Nephron progenitor cell (in vitro differentiated cells): ENCODE measurements at places on chromosomes 11 and 22.

DNA sequence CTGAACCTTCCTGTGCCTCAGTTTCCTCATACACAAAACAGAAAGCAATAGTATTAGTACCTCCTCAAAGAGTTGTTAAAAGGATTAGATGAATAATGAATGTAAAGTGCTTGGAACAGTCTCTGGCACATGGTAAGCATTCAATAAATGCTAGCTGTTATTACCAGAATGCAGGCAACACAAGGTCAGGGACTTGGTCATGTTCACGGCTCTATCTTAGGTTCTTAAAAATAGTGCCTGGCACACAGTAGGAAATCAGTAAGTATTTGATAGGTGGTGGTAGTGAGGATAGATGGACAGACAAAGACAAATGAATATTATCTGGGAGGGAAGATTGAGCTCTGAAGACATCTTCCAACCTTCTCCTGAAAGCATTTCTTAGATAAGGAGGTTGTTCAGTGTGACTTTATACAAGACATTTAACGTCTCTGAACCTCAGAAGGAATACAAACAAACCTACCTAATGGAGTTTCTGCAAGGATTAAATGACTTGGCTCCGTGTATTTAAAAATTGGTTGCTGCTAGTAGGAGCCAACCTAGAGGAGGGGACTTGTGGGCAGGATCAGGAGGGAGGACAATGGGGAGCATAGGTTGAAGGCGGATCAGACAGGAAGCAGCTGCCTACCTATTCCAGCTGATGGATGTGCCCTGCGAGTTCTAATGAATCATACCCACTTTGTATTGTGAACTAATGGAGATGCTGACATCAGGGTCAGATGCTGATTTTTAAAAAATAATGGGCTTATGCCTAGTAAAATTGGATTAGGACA, 94.1 kb downstream of the DBX1 start:
- H3K4me3 ChIP-seq, result no peak overlapping the region
- peaks cover 55% of the 10 kb centered on the region for H3K36me3 ChIP-seq

GRCh38 chr11:83350187-83350586, 64.0 kb upstream of the CCDC90B start:
- peaks cover 4% of the 10 kb centered on the region for H3K36me3 ChIP-seq
- peaks cover 4% of the 10 kb centered on the region for H3K27me3 ChIP-seq
- H3K27ac ChIP-seq, result no peak overlapping the region

GRCh38 chr11:86287468-86287796, 14.6 kb upstream of the HIKESHI start:
- H3K4me3 ChIP-seq, result no peak overlapping the region
- peaks cover 8% of the 10 kb centered on the region for H3K4me1 ChIP-seq
- peaks cover 10% of the 10 kb centered on the region for H3K36me3 ChIP-seq
- no peaks in the 10 kb centered on the region for H3K27me3 ChIP-seq
- no peak for DNase-seq

DNA sequence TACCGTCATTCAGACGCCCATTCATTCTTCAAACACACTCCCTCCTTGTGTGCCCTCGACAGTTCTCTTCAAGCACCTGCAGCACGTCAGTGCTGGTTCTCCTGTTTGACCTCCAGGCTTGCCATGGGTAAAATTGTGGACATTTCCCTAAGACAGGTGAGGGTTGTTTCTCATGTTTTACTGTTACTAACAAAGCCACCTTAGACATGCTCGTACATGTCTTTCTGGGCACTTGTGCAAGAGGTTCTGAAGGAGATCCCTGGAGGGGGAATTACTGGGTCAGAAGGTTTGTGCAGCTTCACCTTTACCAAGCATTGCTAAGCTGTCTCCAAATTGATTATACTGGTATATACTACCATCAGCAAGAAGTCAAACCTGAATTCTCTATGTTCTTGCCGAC, 189.7 kb upstream of the TMEM45B start:
- no peak overlapping the region for H3K4me3 ChIP-seq
- no peak overlapping the region for H3K27ac ChIP-seq
- H3K4me1 ChIP-seq, result no peaks in the 10 kb centered on the region

- DNase-seq, result no peak
- H3K4me1 ChIP-seq, result no peaks in the 10 kb centered on the region
- no peaks in the 10 kb centered on the region for H3K27me3 ChIP-seq
- no peak overlapping the region for H3K4me3 ChIP-seq
Observed at GRCh38 chr11:78112582-78113275, 26.7 kb downstream of the ALG8 start.

DNA sequence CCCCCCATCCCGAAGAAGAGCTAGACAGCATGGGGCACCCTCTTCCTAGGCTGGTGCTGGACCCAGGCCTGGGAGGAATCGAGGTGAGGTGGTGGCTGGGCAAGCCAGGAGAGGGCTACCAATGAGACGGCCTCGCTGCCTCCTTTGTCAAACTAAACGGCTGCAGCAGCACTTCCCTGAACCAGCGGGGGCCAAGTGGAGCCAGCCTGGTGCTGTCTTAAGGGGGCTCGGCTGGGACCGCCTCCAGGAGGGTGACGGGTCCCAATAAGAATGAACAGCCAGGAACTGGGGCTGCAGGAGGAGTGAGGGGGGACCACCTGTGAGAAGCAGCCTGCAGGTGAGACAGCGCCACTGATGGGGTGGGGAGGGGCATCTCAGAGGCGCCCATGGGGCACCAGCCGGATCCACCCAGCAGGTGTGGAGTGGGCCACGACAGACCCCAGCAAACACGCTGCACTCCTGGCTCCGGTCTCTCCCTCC, 17.1 kb downstream of the IFT27 start:
- H3K4me1 ChIP-seq, result no peaks in the 10 kb centered on the region
- no peak overlapping the region for H3K27ac ChIP-seq
- no peak for DNase-seq

DNA sequence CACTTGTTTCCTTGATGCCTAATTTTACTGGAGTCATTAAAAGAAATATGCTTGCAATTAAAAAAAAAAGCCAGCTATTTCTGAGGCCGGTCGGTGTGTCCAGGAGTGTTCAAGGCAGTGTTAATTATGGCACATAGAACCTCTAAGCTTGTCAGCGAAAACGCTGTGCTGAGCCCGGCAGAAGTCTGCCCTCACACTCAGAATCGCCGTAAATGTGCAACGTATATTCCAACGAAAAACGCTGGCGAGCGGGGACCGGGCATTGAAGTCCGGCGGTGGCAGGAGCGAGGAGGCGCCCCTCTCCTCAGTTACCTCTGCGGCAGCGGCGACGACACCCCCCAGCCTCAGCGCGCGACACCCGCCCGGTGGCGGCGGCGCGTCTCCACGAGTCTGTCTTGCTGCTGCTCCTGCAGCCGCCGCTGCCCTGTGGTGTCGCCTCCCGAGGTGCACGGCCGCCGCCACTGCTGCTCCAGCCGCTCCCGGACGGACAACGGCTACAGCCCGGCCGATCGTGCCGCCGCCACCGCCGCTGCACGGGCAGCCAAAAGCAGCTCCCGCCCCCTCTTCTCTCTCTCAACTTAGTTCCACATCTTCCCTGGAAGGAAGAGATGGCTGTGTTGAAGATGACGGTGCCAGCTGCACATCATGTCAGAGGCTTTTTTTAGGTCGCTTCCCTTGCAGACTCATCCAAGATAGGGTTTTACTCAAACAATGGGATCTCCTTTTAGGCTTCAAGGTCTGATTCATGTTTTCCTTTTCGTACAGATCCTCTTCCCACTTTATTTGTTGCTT, 56.0 kb downstream of the JAM3 start:
- peaks cover 45% of the 10 kb centered on the region for H3K36me3 ChIP-seq
- DNase-seq, result peak; percentile 78
- no peak overlapping the region for H3K27ac ChIP-seq
- H3K27me3 ChIP-seq, result peaks cover 34% of the 10 kb centered on the region
- H3K4me1 ChIP-seq, result peaks cover 37% of the 10 kb centered on the region

GRCh38 chr22:32106930-32107329, 52.2 kb downstream of the C22orf42 start:
- DNase-seq, result peak; percentile 72
- no peaks in the 10 kb centered on the region for H3K36me3 ChIP-seq

DNA sequence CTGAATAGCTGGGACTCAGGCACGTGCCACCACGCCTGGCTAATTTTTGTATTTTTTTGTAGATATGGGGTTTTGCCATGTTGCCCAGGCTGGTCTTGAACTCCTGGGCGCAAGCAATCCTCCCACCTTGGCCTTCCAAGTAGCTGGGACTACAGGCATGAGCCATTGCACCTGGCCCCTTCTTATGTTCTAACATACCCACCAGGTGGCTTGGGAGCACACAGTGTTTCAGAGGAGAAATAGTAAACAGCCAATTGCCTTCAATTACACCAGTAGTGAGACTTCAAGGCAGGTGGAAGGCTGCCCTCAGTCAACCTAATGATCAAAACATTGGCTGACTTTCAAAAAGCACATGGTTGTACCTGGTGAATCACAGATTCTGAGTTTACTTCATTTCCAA, 167.2 kb downstream of the SWAP70 start:
- peaks cover 20% of the 10 kb centered on the region for H3K36me3 ChIP-seq
- H3K4me1 ChIP-seq, result no peaks in the 10 kb centered on the region
- H3K4me3 ChIP-seq, result no peak overlapping the region
- H3K27ac ChIP-seq, result no peak overlapping the region
- DNase-seq, result no peak
- H3K27me3 ChIP-seq, result no peaks in the 10 kb centered on the region

DNA sequence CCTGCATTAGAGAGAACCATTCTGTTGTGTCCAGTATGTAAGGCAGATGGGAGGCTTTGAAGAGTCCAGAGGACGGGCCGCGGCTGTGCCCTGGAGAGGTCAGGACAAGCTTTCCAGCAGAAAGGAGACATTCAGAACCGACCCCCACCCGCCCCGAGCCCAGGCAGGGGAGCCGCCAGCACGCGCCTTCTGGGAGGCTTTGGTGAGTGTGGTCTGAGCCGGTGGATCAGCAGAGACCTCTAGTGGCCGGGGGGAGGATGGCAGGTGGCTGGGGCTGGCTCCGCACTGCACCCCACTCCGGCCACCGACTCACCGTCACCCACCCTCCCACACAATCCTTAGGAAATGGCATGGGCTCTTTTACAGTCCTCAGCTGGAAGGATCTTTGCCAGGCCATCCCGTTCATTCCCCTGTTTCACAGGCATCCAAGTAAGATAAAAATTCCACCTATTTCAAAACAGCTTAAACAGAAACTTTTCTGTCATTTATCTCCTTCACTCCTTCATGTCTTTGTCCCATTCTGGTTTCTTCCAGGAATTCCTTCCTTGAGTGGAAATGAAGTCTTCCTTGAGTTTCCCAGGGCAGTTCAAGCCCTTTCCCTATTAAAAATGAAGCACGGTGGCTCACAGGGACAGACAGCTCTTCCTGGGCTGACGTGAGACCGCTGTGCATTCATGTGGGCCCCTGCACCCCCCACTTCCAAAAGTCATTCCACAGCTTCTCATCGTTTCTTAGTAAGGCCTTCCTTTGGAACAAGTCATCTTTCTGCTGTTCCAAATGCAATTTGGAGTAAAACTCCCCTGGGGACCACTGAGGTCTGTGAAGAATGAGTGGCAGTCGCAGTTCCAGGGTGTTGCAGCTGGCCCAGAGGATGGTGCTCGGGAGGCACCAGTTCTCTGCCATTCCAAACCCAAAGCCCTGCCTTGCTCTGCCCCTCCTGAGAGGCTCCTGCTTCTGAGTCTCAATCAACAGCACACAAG, 91.0 kb downstream of the FEZ1 start:
- H3K4me3 ChIP-seq, result peak overlapping the region; percentile 39
- H3K27me3 ChIP-seq, result no peaks in the 10 kb centered on the region
- peak; percentile 90 for DNase-seq
- H3K36me3 ChIP-seq, result peaks cover 21% of the 10 kb centered on the region
- peak overlapping the region; percentile 77 for H3K27ac ChIP-seq

DNA sequence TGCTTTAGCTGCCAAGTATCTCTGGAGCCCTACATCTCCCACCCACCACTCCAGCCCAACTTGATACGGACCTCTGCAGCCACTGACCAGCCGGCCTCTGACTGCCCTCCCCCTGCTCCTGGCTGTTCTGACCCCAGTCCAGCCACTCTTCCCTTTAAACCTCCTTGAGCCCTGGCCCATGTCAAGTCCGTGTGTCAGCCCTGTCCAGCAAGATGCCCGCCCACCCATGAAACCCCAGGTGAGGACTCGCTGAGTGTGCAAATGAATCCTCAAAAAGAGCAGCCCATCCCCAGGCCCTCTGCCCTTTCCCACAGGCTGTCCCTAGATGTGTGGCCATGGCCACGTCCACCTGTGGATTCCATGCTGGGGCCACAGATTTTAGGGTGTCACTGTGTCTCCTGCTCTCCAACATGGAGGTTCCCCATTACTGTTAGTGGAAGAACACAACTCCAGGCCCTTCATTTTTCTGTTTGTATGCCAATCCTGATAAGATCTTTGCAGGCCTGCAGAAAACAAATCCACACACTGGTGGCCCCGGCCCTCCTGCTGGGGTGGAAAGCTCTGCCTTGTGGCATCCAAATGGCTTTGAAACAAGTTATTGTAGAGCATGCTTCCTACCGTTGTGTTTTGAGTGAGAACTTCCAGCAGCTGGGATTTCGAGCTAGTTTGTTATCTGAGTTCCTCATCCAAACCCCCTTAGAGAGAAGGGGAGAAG, 22.7 kb upstream of the ADORA2A start:
- DNase-seq, result no peak
- H3K27me3 ChIP-seq, result no peaks in the 10 kb centered on the region
- H3K36me3 ChIP-seq, result peaks cover 40% of the 10 kb centered on the region

GRCh38 chr11:108727665-108728064, 62.8 kb downstream of the DDX10 start:
- H3K27me3 ChIP-seq, result no peaks in the 10 kb centered on the region
- DNase-seq, result no peak
- no peak overlapping the region for H3K4me3 ChIP-seq
- peaks cover 11% of the 10 kb centered on the region for H3K4me1 ChIP-seq

GRCh38 chr11:68146704-68147474, 25.7 kb upstream of the CHKA start:
- no peak overlapping the region for H3K4me3 ChIP-seq
- H3K36me3 ChIP-seq, result no peaks in the 10 kb centered on the region
- DNase-seq, result no peak
- peaks cover 7% of the 10 kb centered on the region for H3K27me3 ChIP-seq
- peaks cover 15% of the 10 kb centered on the region for H3K4me1 ChIP-seq
- no peak overlapping the region for H3K27ac ChIP-seq

- H3K4me3 ChIP-seq, result no peak overlapping the region
- H3K4me1 ChIP-seq, result peaks cover 15% of the 10 kb centered on the region
- H3K36me3 ChIP-seq, result no peaks in the 10 kb centered on the region
- H3K27me3 ChIP-seq, result no peaks in the 10 kb centered on the region
- no peak overlapping the region for H3K27ac ChIP-seq
Observed at GRCh38 chr11:102459393-102459792, 6.8 kb upstream of the TMEM123 start.

- H3K36me3 ChIP-seq, result no peaks in the 10 kb centered on the region
- no peak for DNase-seq
- no peak overlapping the region for H3K4me3 ChIP-seq
- no peaks in the 10 kb centered on the region for H3K4me1 ChIP-seq
- peaks cover 56% of the 10 kb centered on the region for H3K27me3 ChIP-seq
- H3K27ac ChIP-seq, result no peak overlapping the region
Observed at GRCh38 chr22:43885786-43886185, 6.0 kb downstream of the PNPLA5 start.

- no peak overlapping the region for H3K4me3 ChIP-seq
- no peaks in the 10 kb centered on the region for H3K4me1 ChIP-seq
- H3K27ac ChIP-seq, result no peak overlapping the region
- no peak for DNase-seq
- peaks cover 27% of the 10 kb centered on the region for H3K27me3 ChIP-seq
Observed at GRCh38 chr11:72162891-72163492, 27.5 kb downstream of the FOLR3 start.
